Suppressor macrophage (primary cell): ENCODE measurements at places on chromosomes 3 and 15.

DNA sequence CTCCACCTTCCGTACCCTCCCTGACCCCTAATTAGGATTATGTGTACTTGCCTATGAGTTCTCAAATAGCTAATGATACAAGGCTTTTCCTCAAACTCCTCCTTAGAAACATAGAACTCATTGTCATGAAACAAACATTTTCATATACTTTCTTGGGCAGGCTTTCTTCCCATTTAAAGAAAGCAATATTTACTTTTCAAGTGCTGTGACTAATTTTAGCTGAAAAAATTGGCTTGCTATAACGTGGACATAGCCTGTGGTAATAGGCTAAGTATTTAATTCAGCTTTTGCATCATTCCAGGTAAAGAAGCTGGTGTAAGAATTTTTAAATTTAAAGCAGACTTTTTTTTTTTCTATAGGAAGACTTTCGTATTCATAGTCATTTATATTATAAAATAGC is 208.7 kb downstream of the SOX2 start:
- no peak for DNase-seq

DNA sequence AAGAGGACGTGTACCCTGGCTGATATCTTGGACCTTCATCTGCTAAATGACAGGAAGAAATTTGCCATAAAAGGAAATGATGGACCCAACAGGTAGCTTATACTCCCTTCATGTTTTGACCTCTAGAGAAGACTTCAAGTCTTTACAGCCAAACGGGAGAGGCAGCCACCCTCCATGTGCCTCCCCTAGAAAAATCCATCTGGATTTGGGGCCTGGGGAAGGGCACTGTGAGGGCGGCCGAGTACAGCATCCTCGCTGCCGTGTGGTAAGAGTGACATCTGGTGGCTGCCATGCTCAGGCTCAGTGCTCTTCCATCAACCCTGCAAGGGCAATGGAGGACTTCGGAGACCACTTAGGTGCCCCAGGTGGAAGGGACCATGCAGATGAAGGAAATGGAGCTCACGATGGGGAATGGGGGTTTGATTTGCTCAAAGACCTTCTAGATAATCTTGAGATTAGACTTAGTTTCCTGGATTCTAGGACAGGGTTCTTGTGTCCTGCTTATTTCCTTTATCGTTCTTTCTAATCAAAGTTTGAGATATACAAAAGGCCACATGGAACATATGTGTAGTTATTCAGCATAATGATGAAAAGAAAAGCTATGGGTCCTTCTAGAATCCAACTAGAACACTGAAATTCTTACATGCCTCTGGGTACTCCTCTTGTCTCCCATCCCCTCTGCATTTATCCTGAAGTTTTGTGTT is 44.4 kb downstream of the AQP9 start:
- DNase-seq: peak; percentile 61

GRCh38 chr3:38028621-38029361 is 651 bp downstream of the PLCD1 start:
- DNase-seq: no peak

- DNase-seq: peak; percentile 2
These were observed 41.9 kb upstream of the CCNB2 start for GRCh38 chr15:59063042-59063441.

- no peak for DNase-seq
These were observed 85.9 kb upstream of the SYNPR start for GRCh38 chr3:63192248-63192647.

DNA sequence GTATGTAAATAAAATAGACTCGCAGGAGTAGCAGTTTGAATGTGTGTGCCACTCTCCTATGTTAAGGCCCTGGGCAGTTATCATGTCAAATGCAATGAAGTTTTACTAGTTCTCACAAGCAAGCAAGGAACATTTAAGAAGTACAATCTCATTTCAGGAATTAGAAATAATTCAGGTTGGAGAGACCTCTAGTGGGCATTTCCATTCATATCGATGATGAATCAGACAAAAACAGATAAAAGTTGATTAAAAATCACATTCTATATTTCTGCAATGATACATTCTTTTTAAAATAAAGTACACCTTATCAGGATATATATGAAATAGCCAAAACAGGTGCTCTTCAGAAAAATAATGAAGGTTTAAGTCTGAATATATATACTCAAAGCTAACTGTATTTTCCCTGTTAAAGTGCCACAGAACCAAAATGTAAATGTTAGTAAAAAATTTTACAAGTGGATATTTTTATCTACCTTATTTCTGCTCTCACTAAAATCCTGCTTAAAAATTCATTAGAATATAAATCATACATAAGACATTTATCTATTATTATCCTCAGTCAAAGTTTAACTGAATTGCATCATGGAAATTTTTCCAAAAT is 492.4 kb upstream of the FRG2C start:
- DNase-seq: peak; percentile 3

- no peak for DNase-seq
These were observed 60.4 kb downstream of the MESD start for GRCh38 chr15:80929225-80929624.

DNA sequence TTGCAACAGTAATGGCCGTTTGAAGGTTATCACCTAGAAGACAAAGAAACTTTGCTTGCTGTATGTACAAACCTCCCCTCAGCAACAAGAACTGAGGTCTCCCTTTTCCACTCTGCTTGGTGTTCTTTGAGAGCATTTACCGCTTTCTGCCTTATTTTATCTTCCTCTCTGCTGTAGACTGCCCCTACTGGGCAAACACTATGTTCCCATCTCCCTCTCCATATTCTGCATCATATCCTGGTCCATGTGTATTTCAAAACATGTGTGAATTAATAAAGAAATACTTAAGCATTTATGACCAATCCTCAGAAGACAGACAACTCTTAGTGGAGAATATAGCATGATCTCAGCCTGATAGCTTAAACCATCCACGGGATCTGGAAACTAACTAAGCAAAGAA is 64.4 kb downstream of the ATP13A5 start:
- no peak for DNase-seq

- no peak for DNase-seq
These were observed 43.6 kb downstream of the ROBO1 start for GRCh38 chr3:79724206-79724605.

- no peak for DNase-seq
These were observed 10.3 kb upstream of the HMCES start for GRCh38 chr3:129268396-129268795.
